ENCODE measurements at places on chromosomes 5 and 9. TPM values are rescaled to one million over a fixed set of nuclear protein-coding genes. Genes with fewer than 3 reads are reported as not detected.

CCNI2 gene
- total RNA-seq = 4.6 TPM

DAB2IP gene
- 25.1 TPM for total RNA-seq

GRCh38 chr9:120612218-120612617, 32.3 kb upstream of the CDK5RAP2 start:
- ATAC-seq = peak; percentile 42

DNA sequence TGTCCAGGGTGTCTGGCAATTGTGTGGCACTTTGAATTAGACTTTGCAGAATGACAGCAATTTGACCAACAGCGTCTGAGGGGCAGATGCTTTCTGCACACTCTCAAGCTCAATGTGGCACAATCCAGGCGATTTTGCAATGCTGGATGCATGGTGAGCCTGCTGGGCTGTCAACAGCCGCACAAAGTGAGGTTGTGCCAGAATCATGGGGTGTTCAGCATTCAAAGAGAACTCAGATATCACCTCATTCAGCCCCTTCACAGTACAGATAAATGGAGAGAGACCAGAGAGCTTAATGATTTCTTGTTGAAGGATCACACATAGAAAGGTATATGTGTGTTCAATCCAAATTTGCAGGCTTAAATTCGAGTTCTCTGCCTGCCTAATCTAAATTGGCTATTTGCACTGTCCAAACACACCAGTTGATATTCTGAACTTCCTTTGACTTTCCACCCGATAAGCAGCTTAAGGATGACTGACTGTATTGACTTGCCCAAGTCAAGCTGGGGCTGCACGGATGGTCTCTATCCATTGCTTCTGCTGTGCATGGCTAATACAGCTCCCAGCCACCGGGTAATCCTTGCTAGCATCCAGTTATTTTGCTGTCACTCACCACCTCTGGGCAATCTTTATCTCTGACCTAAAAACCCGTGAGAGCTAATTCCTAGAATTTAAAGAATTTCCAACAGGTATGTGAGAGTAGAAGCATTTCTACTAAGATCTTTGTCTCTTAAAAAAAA, 157.9 kb upstream of the TAS2R1 start:
- no peak for ATAC-seq

DNA sequence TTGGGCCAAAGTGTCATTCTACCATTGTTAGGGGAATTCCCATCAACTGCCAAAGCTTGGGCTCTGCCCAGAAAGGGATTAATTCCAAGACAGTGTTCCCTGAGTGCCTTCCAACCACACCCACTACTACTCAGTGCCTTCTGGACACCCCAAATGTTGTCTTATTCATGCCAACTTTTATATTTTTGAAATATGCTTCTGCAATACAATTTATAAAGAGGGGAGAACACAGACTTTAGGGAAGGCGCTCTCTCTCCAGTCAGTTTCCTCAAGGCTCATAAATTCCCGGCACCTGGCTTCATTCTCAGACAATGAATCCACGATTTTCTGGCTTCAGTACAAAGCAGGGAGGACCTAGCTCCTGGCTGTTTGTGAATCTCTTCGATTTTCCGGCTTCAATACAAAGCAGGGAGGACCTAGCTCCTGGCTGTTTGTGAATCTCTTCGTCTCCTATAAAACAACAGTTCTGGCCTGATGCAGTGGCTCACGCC, 120.1 kb upstream of the MYO10 start:
- no peak for ATAC-seq

GRCh38 chr5:128965638-128966302, 482 bp downstream of the SLC27A6 start:
- no peak for ATAC-seq
